AG08395 (cell line): ENCODE measurements at places on chromosomes 1 and 21.

DNA sequence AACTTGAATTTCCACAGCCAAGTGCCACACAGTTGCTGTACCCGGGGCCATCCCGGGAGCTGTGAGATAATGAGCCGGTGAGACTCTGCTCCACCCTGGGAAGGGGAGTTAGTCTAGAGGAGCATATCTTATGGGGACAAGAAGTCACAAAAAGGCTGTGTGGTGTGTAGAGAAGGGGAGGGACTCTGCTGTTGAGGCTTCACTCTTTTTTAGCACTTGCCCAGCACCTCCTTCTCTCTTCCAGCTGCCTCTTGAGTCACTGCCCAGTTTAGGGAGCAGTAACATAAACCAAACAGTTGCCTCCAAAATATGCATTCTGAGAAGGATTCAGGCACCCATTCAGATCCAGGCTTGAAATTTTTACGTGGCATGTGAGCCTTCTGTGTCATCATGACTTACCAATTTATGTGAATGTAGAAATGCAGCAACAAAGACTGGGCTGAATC is 744 bp upstream of the WDR26 start:
- peak; percentile 69 for DNase-seq

DNA sequence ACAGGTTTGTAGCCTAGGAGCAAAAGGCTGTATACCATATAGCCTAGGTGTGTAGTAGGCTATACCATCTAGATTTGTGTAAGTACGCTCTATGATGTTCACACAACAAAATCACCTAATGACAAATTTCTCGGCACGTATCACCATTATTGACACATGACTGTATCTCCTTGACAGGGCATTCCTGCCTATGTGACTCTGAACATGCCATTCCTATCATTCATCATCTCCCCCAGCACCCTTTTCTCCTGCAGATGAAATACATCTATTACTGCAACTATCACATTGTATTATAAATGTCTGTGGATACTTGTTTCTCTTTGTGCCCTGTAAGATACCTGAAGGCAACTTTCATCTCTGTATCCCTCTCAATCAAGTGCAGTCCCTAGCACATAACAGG is 29.9 kb downstream of the TP53BP2 start:
- no peak for DNase-seq

GRCh38 chr1:25030674-25031589 is 100.9 kb upstream of the RUNX3 start:
- peak; percentile 35 for DNase-seq

DNA sequence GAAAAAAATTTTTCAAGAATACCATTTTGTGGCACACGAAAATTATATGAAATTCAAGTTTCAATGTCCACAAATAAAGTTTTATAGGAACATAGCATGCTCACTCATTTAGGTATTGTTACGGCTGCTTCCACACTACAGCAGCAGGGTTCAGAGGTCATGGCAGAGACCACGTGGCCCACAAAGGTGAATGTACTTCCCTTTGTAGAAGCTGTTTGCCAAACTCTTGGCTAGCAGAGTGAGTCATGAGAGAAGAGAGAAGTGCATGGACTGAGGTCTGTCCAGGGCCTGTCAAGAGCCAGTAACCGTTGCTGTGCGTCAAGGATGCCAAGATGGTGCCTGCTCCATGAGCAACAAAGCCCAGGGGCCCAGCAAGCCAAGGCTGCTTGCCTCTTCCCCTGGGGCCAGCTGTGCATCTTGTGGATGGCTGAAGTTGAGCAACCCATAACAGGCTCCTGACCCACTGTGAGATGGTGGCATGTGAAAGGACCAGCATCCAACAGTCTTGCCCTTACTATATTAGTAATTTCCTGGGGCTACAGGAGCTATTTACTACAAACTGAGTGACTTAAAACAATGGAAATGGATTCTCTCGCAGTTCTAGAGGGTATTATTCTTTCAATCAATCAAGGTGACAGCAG is 64.8 kb upstream of the ATP5PO start:
- no peak for DNase-seq

- DNase-seq, result no peak
Measured at GRCh38 chr1:38330799-38331198, 284.2 kb upstream of the POU3F1 start.

DNA sequence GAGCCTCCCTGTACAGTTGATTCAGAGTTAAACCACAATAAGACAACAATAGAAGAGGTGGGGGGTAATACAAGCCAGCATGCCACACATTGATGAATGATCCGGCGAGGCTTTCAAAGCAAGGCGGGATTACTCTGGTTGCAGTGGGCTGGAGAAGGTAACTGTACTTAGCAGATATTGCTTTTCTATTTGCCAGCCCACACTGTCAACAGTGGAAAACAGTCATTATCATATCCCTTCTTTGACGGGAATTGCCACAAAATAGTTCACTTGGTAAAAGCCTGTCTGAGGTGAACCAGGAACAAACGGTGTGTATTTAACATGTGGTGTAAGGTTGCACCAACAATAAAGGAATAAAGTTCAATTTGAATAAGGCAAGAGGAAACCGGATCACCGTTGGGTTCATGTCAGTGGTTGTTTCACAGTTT is 5.8 kb upstream of the KCNJ15 start:
- no peak for DNase-seq
